ENCODE measurements at places on chromosomes 12 and 14. TPM values are rescaled to one million over a fixed set of nuclear protein-coding genes. Genes with fewer than 3 reads are reported as not detected.
A peak's percentile ranks its signal among the peaks of the same experiment; 100 is the strongest.

Gene SMIM41
- not detected for total RNA-seq

Gene ARHGAP9
- total RNA-seq = not detected

Gene FGD4
- 3.5 TPM for total RNA-seq

Gene ARHGAP5
- total RNA-seq = 82.6 TPM

Gene SELPLG
- 6.1 TPM for total RNA-seq

Gene CFAP54
- total RNA-seq = 2.0 TPM

Gene TAMALIN
- 5.9 TPM for total RNA-seq

Gene HECTD1
- total RNA-seq = 145 TPM

Gene KRT4
- total RNA-seq = 0.22 TPM

Gene POLR3B
- total RNA-seq = 13.7 TPM

Gene CD4
- not detected for total RNA-seq

DNA sequence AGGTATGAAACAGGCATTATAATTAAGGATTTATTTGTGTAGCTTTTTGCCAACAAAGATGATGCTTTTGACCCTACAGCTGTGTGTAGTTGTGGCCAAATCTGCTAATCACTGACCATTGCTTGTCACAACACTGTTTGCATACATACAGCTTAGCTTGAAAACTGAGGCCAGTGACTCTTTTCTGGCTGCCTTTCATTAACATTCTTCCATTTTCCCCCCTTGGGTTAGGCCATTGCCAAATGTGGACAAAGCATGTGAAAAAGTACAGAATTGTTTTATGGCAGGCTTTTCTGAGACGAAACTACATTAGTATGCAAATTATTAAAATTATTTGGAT, 263.3 kb downstream of the SLC16A7 start:
- no peak for DNase-seq

DNA sequence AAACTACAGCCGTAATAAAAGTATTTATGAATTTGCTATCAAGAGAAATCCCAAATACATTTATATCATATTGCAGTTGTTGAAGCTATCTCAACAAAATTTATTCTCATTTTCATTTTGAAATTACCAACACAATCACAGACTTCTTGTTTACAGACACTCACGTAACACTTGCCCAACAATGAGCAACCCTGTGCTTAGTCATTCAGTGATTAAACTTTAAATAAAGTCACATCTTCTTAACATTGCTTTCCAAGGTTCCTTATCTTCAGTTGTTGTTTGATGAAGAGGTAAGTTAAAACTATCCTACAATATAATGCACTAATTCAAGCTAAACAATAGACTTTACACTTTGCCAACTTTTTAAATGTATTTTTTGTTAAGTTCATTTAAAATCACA, 601.8 kb downstream of the SLC16A7 start:
- peak; percentile 80 for DNase-seq

- DNase-seq = no peak
Observed at GRCh38 chr14:100573002-100573756, 14.0 kb downstream of the BEGAIN start.

DNA sequence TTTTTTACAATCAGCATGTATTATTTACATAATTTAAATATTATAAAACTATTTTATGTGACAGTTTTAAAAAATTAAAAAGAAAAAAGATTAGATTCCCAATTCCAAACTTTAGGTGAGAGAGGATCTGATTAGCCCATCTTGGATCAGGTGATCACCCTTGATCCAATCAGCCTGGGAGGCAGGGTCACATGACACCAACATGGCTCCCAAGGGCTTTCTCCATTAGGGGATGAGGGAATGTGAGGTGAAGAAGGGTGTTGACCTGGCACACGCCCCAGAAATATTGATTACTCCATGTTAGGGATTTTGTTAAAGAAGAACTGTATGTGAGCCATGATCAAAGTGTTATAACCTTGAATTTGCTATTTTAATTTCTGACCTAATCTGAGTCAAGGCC, 225.4 kb downstream of the RBM19 start:
- no peak for DNase-seq

DNA sequence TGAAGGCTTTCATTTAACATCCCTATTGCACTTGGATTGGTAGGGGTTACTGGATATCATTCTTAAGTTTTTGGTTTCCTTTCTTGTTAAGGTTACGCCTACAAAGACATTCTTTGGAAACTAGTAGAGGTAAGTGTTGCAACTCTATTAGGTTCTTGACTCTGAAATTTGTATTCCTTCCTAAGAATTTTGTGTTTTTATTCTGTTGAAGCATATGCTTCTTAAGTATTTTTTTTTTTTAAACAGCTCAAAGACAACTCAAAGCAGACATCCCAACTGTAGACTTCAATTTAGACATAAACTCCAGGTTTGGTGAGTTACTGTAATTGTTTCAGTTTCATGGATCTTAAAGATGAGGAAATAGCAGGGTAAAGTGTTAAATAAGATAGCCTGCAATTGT, 1.1 kb upstream of the RBMS2 start:
- peak; percentile 69 for DNase-seq

DNA sequence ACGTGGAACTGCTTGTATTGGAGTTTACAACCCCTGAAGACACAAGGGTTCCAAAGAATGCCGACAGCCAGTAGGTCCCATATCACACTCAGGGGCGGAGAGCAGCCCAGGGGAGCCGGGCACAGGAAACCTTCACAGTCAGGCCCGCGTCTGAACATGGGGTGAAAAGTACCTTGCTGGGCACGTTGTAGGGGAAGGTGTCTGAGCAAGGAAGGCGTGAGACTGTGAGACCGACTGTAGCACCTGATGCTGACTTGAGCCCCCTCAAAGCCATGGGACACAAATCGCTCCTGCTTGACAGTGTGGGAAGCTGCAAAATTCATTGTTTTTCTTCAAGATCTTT, 14.7 kb downstream of the RIMBP2 start:
- DNase-seq = no peak

GRCh38 chr12:85874031-85874461, at the start of gene NTS:
NTS (plus strand) TSS chr12:85874295; CDS start chr12:85874404, 109 bp downstream.
- no peak for DNase-seq

GRCh38 chr12:11861155-11861863, 209.4 kb upstream of the BCL2L14 start:
- DNase-seq = no peak

DNA sequence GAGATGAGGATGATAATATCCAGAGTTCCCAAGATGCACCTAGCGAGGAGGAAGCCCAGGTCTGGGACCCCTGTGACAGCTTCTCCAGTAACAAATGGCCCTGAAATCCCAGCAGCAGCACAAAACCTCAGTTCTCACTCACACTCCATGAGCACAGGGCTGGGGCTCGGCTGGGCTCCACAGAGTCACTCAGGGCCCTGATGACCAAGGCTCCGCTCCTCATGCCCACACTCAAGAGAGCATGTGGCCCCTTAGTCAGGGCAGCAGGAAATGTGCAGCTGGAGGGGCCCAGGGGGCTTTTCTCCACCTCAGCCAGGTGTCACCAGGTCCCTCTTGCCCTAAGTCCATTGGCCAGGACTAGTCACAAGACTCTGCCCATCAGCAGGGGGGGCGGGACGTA, 242.7 kb upstream of the SFSWAP start:
- DNase-seq = no peak

DNA sequence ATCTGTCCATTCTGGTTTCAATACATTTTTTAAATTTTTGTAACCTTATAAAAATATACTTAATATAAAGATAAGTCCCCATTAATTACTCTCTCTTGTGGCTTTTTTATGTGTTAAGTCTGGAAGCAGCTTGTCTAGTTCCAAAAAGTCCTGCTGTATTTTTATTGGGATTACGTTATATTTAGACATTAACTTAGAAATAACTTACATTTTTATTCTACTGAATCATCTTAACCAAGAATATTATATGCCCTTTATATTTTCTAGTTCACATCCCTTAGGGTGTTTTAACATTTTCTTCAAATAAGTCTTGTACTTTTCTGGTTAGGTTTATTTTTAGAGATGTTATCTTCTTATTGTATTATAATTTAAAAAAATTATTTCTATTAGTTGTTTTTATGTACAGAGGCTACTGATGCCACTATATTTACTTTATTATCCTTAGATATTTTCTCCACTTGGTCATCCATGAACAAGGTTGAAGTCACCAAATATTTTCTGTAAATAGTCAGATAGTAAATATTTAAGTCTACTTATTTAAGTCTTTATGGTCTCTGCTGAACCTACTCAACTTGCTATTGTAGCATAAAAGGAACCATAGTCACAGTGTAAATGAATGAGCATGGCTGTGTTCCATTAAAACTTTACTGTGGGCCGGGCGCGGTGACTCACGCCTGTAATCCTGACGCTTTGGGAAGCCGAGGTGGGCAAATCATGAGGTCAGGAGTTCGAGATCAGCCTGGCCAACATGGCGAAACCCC, 132.4 kb upstream of the NEDD1 start:
- peak; percentile 69 for DNase-seq

DNA sequence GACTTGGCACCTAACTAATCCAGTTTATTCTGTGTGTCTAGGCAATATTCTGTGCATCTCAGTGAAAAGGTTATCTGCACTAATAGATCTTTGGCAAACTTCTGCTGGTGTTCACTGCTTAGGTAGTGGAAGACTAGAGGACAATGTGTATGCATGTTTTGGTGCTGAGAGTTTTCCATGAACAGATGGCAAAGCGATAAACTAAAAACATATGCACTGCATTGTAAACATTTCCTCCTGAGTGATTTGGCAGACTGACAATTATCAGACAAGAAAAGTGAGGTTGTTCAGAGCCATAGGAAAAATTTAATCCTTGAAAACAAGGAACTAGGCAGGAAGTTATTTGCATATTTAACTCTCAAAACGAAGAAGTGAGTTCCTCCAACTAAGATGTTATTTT, 400.4 kb downstream of the ATP23 start:
- DNase-seq = peak; percentile 32

Data from GM23248 (cell line).